ENCODE measurements at places on chromosomes 12 and 14.
A peak's percentile ranks its signal among the peaks of the same experiment; 100 is the strongest.

- no peak for DNase-seq
Measured at GRCh38 chr14:83873669-83874068, 1656.3 kb upstream of the FLRT2 start.

DNA sequence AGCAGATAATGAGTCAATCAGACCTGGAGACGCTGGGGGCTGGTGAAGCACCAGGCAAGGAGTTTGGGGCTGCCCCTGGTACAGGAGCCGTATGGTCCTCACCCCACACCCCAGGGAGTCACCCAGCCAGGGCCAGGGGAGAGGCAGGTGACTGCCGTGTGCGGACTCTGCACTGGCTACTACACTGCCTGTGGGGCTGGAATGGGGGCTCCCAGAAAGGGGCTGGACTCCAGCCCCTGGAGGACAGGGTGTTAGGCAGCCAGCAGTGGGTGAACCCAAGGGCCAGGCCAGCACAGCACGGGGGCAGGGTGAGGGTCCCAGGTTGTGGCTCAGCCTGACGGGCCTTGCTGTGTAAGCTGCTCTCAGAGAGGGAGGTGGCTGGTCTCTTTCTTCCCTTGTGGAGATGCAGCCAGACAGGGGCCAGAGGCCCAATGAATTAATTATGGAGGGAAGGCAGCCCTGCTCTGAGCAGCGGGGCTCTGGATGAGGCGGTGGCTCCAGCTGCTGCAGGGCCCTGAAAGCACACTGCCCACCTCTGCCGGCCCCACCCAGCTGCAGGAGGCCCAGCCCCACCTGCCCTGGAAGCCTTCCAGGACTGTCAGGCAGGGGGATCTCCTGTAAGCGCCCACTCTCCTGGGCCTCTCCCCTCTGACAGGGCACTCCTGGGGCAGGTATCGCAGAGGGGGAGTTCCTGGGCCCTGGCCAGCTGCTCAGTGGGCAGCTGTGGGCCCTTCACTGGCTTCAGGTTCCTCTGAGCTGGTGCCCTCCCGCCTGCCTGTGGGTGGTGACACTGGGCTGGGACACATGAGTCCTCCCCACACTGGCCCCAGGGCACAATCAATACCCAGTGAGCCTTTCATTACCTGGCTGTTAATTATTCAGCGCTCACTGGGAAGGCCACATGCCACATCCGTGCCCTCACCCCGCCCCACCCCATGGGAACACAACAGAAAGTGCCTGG, 142.5 kb upstream of the C14orf180 start:
- DNase-seq = no peak

- DNase-seq = no peak
Measured at GRCh38 chr12:113271853-113272561, 50.7 kb downstream of the TPCN1 start.

GRCh38 chr12:81729781-81730180, 29.4 kb downstream of the PPFIA2 start:
- DNase-seq = no peak

GRCh38 chr12:89947437-89948270, 239.0 kb upstream of the ATP2B1 start:
- no peak for DNase-seq

GRCh38 chr12:6965026-6965661, 5.3 kb downstream of the PHB2 start:
- DNase-seq = peak; percentile 96

DNA sequence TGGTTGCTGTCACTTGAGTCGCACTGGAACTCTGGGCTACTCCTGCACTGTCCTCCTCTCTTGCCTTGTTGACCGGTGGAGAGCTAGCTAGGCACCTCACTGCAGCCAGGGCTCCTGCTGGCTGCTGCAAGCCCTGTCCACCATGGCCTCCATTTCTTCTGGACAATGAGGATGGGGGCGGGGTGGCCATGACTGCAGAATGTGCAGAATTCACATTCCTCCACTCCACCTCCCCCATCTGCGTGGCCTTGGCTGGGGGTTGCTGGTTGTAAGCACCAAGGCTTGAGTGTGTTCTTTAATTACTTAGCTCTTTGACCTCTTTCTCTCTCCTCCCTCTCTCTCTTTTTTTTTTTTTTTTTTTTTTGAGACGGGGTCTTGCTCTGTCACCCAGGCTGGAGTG, 248.5 kb downstream of the PCNX1 start:
- DNase-seq = no peak

GRCh38 chr14:102711946-102712345, 65.3 kb upstream of the TRAF3 start:
- DNase-seq = no peak

- DNase-seq = no peak
Measured at GRCh38 chr14:53670701-53671100, 285.9 kb downstream of the BMP4 start.

DNA sequence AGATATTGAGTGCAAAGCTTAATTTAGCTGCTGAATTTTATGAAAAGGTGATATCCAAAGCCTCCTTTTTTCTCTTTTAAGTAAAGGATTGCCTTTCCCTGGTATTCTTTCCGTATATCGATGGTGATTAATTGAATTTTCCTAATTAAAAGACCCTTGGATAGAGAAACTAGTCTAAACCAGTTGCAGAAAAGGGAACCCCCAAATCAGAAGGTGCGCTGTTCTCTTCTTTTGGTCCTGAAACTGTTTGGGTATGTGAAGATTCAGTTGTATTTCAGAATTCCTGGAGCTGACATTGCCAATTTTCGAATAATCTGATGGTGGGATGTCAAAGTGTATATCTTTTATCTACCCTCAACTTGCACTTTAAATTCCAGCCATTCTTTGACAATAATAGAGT, 1.9 kb downstream of the GPHN start:
- DNase-seq = no peak

DNA sequence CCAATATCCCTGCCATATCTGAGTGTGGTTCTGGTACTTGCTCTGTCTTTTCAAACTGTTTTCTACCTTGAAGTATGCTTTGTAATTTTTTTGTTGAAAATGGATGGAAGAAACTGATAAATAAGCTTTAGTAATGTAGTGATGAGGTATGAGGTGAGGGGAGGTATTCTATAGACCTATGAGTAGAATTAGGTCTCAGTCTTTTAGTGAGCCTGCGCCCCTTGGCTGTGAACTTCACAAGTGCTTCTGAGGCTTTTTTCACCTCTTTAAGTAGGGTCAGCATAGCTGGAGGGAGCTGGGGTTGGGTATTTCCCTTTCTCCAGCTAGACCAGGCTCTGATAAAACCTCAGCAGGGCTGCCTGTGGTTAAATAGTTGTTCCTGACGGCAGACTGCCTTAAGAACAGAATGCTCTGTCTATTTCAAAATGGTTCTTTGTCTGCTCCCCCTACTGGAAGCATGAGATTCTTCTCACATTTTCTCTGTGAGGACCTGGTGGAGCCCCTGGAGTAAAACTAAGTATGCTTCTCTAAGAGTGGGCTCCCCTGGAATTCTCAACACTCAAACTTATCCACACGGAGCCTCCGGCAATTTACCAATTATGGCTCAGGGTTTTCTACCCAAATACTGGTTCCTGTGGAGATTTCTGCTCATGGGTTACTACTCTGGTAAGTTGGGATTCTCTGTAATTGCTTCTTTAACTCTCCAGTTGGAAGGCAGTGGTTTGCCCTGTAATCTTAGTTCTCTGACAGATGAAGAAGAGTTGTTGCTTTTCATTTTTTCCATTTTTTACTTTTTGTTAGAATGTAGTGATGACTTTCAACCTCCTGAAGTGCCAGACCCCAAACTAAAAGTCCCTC, 13.1 kb downstream of the KRT5 start:
- DNase-seq = no peak
